ENCODE measurements at places on chromosomes 1 and 21.
A peak's percentile ranks its signal among the peaks of the same experiment; 100 is the strongest.

DNA sequence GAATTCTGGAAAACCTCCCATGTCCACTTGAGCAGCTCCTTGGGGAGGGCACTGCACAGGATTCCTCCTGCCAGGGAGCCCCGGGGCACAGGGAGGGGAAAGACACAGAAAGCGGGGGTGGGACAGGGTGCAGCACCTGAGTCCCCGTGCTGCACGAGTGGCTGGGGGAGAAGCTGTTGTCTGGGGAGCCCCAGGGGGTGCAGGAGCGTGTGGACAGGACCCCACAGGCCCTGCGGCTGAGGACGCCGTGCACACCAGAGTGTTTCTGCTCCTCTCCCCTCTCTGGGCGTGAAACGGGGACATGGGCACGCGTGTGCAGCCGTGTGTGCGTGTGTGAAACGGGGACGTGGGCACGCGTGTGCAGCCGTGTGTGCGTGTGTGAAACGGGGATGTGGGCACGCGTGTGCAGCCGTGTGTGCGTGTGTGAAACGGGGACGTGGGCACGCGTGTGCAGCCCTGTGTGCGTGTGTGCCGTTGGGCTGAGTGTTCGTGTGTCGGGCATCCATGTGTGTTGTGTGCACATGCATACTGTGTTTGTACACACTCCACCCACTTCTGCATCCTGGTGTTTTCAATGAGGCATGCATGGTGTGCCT is 21.9 kb downstream of the FAAP20 start:
- DNase-seq = no peak

GRCh38 chr1:175808573-175808972 is 65.2 kb upstream of the TNR start:
- DNase-seq = no peak

DNA sequence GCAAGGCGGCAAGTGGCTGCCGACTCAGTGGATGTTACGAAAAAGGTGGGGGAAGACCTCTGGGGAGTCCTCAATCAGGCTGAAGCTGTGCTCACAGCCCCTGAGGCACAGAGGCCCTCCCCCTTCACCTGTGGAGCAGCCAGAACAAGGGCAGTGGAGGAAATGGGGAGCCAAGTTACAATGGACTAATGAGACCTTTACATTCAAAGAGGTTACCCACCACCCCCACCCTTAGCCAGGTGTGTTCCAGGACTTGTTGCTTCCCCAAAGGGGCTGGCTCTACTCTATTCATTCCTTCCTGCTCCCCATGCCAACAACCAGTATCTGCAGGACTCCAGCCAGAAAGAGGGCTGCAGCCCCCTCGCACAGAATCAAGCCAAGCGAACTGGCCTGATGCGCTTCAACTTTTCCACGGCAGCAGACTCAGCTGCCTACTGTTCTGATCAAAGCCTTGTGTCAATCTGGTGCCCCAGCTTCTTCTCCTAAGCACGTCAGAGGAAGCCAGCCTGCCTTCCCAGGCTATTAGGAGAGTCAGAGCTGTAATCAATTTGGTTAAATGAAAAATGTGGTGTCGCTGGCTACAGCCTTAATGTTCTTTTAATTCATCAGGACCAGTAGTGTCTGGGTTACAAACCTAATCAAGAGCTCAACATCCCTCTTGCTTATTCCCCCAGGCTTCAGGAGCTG is 1.8 kb upstream of the SYT2 start:
- no peak for DNase-seq

- DNase-seq = no peak
Observed at GRCh38 chr21:42986125-42986783, 11.9 kb downstream of the PKNOX1 start.

DNA sequence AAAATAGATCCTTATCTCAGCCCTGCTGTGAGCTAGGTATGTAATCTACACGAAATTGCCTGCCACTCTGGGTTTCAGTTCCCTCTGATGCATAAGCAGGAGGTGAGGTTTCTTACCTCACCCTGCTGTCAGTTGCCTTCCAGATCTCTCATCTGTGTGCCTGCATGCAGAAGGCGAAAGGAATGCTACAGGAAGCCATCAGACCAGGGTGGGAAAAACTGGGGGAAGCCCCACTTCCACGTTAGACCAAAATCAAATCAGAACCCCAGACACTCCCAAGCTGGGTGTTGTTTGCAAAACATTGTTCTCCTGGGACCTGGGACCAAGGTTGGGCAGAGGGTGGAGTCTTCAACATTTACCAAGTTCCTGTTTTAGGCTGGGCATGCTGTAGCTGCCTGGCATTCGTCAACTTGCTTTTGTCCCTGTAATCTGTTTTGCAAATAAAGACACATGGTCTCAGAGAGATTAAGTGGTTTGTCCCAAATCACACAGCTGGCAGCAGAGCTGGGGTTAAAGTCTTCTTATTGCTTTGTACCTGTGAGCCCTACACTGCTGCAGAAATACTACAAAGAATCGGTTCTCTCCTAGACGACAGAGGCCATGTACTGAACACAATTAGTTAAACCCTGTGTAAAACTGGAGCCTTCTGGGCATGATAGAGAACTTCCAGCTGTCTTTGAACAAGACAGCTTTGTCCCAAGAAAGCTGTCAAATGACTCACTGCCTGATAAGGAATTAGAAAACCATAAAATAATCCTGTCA is 389.7 kb upstream of the RUNX1 start:
- DNase-seq = peak; percentile 18

- DNase-seq = no peak
Observed at GRCh38 chr1:169081503-169082123, 24.9 kb upstream of the ATP1B1 start.

DNA sequence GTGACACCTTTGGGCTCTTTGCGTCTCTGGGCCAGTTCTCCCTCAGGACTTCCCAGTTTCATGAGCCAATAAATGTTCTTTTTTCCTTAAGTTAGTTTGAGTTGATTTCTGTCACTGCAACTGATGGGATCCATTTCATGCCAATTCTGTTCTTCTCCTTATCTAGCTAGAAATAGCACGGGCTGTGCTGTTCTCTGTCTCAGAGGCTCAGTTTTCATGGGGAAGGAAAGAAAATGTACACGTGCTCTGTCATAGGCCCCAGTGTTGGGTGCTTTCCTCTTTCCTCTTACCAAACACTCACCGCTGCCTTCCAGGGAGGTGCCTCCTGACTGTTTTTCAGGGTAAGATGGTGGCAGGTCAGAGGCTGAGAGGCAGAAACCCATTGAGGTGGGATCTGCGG is 43.2 kb upstream of the ACTL8 start:
- no peak for DNase-seq

GRCh38 chr1:228315945-228316588 is 90.6 kb downstream of the TRIM11 start:
- DNase-seq = no peak

DNA sequence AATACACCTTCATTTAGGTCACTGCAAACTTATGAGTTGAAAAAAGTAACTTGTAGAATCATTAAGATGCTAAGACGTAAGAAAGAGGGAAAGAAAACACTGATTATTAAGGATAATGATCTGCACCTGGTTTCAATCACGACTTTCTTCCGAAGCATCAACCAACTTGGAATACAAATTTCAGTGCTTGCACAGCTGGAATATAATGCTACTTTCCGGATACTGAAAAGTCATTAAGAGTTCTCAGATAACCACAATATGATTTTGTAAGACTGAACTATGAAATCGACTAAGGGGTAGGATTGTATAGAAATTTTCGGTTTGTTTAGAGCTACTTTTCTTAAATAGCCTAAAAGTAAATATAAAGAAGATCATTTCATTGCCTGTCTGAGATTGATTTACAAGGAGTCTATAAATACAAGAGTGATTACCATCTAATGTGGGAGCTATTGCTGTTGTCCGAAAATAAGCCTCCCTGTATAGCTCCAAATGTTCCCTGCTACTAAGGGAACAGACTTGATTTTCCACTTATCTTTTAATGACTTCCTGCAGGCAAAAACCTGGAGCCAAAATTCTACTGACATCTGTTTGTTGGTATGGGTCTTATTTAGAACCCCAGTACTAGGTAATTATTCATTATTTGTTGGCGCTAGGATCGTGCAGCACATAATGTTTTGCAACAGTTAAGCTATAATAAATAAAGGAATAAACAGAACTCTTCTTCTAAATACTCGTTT is 673.3 kb downstream of the KCNT2 start:
- no peak for DNase-seq

DNA sequence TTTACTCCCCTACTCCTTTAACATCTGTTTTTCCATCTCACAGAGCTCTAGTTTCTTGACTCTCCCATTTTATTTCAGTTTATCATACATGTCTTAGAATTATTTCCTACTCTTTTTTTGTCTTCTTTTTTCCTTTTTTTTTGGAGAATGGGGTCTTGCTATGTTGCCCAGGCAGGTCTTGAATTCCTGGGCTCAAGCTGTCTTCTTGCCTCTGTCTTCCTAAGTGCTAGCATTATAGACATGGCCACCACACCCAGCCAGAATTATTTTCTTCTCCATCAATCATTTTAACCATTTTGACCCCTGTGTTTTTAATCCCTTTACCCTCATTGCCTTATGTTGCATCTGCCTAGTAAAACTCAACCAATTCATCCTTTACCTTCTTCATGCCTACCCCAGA is 123.2 kb upstream of the KIAA1614 start:
- DNase-seq = no peak

DNA sequence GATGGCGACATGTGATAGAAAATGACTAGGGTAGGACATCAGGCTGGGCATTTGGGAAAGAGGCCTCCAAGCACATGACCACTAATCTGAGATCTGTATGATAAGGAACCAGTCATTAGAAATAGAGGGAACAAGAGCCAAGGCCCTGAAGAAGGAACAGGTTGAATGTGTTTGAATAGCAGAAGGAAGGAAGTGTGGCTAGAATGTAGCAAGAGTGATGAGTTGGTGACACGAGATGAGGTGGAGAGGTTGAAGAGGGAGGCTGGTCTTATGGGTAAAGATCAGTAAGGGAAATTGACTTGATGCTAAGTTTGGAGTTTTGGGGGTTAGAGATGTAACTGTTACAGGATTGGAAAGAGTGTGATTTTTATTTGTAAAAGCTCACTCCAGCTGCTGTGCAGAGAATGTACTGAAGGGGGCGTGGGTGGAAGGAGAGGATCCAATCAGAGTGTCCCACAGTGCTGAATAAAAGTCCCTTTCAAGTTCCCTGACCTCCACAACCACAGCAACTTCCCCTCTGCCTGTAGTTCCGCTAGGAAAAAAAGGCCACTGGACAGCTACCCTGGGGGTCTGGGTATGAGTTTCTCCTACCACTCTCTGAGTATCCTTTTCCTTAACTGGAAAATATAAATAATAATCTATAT is 295.0 kb downstream of the OMA1 start:
- peak; percentile 68 for DNase-seq

- no peak for DNase-seq
Observed at GRCh38 chr1:19432943-19433718, 52.2 kb downstream of the CAPZB start.

GRCh38 chr1:48882020-48882419 is 105.3 kb upstream of the BEND5 start:
- no peak for DNase-seq

DNA sequence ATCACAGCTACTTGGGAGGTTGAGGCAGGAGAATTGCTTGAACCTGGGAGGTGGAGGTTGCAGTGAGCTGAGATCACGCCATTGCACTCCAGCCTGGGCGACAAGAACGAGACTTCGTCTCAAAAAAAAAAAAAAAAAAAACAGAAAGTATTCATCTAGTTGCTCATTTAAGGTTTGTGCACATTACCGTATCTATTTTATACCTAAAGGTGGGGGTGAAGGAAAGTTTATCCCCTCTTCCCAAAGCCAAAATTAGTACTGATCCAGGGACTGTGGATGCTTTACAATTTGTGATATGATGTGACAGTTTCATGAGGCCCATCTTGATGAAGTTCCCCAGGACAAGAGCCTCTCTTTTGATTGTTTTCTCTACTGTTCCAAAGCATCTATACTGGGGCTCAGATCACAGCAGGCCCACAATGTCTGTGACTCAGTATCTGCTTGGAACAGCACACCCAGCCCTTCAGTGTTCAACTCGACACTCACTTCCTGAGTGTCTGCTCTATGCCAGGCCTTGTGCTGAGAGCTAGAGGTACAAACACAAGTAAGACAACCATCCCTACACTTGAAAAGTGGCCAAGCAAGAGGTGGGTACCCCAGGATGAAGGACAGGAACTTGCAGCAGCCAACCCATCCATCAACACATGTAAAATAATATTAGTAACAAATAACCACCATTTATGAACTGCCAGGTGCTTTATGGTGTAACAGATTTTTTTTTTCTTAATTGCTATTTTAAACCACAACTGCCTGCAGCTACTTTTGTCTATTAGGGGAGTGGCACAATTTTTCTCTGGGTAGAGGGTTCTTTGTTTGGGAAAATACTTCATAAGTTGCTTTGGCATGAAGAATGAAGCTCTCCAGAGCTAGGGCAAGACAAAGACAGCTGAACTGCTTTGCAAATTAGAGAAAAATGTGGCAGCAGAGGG is 29.0 kb upstream of the KHDRBS1 start:
- no peak for DNase-seq

GRCh38 chr1:43987159-43987902 is 4.1 kb upstream of the CCDC24 start:
- DNase-seq = no peak

GRCh38 chr1:15245593-15246360 is 1.2 kb upstream of the FHAD1 start:
- peak; percentile 80 for DNase-seq

DNA sequence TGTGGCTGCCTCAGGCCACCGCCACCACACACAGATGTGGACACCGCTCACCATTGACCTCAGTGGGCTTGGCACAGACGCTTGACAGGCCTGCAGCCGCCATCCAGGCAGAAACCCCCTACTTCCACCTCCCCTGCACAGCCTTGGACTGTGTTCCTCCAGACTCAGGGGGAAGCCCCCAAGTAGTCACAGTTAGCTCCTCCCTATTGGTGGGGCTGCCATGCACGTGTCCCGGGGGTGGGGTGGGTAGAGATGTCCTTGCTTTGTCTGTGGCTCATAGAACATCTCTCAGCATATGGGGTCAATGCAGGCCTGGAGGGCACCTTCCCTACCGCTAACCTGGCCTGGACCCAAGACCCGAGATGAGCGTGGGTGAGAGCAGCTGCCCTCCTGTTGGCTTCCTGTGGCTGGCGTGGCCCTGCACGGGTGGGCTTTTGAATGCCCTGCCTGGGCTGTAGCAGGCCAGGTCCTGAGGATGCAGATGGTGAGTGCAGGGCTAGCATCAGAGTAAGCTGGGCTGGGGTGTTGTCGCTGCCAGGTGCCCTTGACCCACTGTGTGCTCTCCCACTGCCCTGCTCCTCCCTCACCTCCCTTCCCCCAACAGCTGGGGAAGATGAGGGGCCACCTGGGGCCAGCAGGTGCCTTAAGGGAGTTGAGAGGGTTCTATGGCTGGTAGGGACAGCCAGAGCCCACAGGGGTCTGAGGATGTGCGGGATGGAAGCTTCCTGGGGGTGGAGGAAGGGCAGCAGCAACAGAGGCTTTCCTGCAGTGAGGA is 6.2 kb downstream of the CROCC start:
- DNase-seq = no peak

GRCh38 chr1:237894131-237894530 is 3.4 kb upstream of the ZP4 start:
- DNase-seq = no peak

Measured in suppressor macrophage (primary cell).